ENCODE measurements at places on chromosomes 11 and 22. TPM values are rescaled to one million over a fixed set of nuclear protein-coding genes. Genes with fewer than 3 reads are reported as not detected.
A peak's percentile ranks its signal among the peaks of the same experiment; 100 is the strongest.

GRCh38 chr22:48238284-48238915 is 1476.0 kb downstream of the TBC1D22A start:
- DNase-seq, result no peak

GRCh38 chr11:5129457-5129877 is 8.7 kb downstream of the OR52A5 start:
- DNase-seq, result no peak

DNA sequence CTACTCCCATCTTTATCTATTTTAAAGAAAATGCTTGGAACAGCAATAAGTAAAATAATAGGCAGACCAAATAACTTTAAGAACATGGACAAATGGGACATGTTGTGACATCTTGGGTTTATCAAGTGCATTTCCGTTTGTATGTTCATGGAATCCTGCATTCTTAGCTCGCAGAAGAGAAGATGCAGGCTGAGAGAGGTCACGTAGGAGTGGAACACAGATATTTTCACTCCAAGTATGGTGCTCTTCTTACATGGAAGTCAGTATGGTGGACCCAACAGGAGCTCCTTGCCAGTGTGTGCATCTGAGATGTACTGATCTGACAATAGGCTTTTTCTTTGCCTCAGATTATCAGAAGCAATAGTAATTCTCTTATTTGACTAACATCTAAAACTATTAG is 1.7 kb downstream of the E2F8 start:
- no peak for DNase-seq

GRCh38 chr11:9070749-9071491 is 20.5 kb downstream of the SCUBE2 start:
- no peak for DNase-seq

DNA sequence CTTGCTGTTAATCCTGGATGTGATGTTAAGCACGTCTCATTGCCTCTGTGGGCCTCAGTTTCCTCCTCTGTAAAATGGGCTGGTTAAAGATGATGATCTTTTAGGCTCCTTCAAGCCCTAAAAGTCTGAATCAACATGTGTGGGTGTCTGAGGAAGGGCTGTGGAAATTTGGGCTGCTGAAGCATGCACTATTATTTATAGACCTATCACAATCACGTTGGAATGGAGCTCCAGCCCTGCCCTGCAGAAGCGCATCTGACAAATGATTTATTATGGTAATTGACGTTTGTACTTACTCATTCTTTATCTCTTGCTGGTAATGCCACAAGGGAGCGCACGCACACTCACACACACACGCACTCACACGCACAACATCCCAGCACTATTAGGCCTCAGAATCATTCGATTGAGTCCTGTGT is 20.4 kb downstream of the P2RX3 start:
- no peak for DNase-seq

GRCh38 chr11:80782135-80782885 is 1341.5 kb upstream of the TENM4 start:
- DNase-seq, result no peak

- DNase-seq, result no peak
These were observed 382 bp downstream of the RASSF10 start for GRCh38 chr11:13009476-13009920.

- no peak for DNase-seq
These were observed 20.4 kb downstream of the FCHSD2 start for GRCh38 chr11:73121692-73122091.

DNA sequence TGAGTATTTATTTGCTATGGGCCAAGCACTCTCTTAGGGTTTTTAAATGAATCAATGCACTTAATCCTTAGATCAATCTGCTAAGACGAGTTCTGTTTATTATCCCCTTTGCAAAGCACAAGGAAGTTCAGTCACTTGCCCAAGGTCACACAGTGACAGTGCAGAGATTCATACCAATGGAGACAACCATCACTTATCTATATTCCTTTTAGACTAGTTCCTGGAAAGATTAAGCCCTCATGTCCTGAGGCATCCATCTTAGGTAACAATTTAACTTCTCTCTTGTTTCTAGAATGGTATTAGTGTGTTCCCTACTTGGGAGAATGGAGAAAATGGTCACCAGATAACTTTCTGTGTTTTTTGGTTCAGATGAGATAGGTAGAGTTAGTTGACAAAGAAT is 28.3 kb downstream of the NF2 start:
- DNase-seq, result no peak

- DNase-seq, result no peak
These were observed 43.6 kb upstream of the DBX1 start for GRCh38 chr11:20203831-20204230.

DNA sequence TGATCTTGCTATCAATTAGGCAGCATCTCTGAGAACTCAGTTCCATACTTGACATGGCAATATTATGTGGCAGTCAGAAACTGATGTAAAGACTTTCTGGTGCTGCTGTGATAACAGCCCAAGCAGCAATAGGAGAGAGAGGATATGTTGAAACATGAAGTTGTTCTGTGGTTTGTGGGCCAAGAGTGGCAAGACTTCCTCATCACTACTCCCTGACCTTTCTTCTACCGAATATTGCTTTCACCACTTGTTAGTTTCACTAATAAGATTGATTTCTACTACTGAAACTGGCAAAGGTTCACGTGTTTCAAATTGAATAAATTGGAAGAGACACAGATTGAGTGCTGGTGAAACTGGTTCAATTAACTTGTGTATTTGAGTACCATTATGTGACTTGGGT is 852.6 kb upstream of the RAG2 start:
- DNase-seq, result no peak

- no peak for DNase-seq
These were observed 232.3 kb downstream of the JRKL start for GRCh38 chr11:96622026-96622634.

DNA sequence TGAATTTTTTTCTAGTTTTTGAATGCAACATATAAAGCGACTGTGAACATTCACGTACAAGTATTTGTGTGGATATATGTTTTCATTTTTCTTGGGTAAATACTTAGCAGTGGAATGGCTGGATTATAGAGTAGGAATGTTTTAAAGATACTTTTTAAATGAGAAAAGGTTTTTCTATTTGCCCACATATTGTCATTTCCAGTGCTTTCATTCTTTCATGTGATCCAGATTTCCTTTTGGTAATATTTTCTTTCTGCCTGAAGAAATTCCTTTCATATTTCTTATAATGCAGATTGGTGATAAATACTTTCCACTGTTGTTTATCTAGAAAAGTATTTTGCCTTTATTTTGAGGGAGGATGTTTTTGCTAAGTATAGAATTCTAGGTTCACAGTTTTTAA is 7.9 kb downstream of the DDB2 start:
- DNase-seq, result no peak

DNA sequence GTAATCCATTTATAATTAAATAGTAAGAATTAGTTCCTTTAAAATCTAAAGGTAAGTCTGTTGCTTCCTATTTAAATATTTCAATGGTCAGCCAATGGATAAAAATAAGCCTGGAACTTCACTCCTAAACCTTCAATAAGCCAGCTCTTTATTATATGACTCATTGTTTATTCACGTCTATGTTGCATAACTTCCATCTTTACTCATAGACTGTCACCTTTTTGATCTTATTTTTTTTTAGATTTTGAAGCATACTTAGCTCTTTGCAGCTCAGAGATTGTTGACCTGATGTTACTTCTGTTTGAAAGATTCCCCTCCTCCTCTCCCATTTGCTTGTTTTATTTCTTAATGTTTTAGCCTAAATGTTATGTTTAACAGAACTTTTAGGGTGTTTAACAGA is 1571.2 kb upstream of the RAG2 start:
- DNase-seq, result no peak

DNA sequence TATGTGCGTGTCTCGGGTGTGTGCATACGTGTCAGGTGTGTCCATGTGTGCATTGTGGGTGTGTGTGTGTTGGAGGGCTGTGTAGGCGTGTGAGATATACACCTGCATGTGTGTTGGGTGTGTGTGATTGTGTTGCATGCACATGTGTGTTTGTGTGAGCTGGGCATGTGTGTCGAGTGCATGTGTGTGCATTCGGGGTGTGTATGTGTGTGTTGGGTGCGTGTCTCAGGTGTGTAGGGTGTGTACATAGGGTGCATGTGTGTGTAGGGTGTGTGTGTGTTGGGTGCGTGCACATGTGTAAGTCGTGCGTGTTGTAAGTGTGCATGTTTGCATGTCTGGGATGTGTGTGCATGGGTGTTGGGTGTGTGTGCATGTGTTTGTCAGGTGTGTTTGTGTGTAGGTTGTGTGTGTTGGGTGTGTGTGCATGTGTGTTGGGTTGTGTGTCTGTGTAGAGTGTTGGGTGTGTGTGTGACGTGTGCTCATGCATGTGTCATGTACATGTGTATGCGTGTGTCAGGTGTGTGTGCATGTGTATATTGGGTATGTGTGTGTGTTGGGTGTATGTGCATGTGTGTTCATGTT is 4.1 kb downstream of the MUC6 start:
- no peak for DNase-seq

- DNase-seq, result no peak
These were observed 29.2 kb downstream of the NADSYN1 start for GRCh38 chr11:71482216-71482615.

DNA sequence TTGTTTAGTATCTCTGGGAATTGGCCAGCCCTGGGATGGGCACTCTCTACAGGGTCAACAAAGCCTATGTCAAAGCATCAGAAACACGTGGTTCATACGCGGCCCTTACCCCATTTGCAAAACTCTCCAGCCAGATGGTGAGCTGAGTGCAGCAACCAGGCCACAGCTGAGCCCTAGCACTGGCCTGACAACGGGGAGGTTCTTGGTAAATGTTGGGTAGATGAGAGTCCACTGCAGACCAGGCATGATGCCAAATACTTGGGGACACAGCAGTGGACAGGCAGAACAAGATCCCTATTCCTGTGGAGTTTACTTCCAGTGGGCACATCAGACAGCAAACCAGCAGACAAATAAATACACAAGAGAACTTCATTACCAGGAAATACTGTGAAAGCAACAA is 172.1 kb upstream of the SYT13 start:
- no peak for DNase-seq

- no peak for DNase-seq
These were observed 1030.8 kb upstream of the CCDC90B start for GRCh38 chr11:84316866-84317555.

GRCh38 chr11:102929166-102929565 is 26.4 kb downstream of the MMP13 start:
- no peak for DNase-seq

DNA sequence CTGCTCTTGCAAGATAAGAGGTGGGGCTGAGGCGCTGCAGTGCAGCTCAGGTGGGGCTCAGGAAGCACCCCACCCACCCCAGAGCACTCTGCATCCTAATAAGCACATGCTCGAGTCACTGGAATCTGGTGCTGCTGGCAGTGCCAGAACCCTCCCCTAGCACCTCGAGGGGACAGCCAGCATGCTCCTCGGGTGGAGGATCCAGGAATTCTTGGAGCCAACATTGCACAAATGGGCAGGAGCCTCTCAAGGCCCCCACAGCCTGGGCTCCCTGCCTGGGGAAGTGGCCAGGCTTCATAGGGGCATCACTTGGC is 27.5 kb upstream of the CABP7 start:
- DNase-seq, result no peak

- no peak for DNase-seq
These were observed 15.9 kb upstream of the APOBEC3A start for GRCh38 chr22:38941488-38941987.

- peak; percentile 46 for DNase-seq
These were observed 787 bp downstream of the SMDT1 start for GRCh38 chr22:42080287-42080686.

DNA sequence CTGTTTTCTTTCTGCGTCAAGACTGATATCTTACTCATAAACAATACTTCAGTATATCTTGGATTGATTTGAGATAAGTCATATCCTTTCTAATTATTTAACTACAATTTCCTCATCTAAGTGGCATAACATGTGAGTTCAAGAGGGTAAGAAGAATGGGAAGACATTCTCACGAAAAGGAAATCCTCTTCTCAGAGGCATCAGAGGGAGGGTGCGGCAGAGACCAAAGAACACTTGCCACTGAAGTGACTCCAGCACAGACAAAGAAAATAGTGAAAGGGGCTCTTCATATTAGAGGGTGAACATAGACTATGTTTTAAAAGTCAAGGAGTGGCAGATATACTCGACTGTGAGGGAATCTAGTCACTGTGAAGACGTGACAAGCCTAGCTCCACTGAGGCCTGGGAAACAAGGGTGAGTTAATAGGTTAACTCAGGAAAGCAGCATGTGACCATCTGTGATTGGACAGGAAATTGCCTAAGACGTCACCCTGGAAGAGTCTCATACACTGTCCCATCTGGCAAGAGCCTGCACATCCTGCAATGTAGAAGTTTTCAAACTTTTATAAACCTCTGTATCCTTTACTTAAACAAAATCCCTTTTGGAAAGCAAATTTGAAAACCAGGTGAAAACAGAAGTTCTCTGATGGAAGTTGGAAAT is 1.9 kb upstream of the MMP1 start:
- no peak for DNase-seq

Gene CHRNA10
- 2.9 TPM for total RNA-seq

Gene PHF21B
- total RNA-seq, result 8.6 TPM

Gene OR52N4
- not detected for total RNA-seq

Gene FAM227A
- 10.3 TPM for total RNA-seq

Gene JAML
- not detected for total RNA-seq

Gene HEPACAM
- total RNA-seq, result 0.07 TPM

Gene NXPE2
- 0.34 TPM for total RNA-seq

Gene OR4A16
- not detected for total RNA-seq

All from mesothelial cell of epicardium (in vitro differentiated cells).